ENCODE measurements at places on chromosomes 2 and 18. TPM values are rescaled to one million over a fixed set of nuclear protein-coding genes. Genes with fewer than 3 reads are reported as not detected.

- DNase-seq = no peak
Measured at GRCh38 chr2:106562268-106563186, 75.4 kb downstream of the CD8B2 start.

DNA sequence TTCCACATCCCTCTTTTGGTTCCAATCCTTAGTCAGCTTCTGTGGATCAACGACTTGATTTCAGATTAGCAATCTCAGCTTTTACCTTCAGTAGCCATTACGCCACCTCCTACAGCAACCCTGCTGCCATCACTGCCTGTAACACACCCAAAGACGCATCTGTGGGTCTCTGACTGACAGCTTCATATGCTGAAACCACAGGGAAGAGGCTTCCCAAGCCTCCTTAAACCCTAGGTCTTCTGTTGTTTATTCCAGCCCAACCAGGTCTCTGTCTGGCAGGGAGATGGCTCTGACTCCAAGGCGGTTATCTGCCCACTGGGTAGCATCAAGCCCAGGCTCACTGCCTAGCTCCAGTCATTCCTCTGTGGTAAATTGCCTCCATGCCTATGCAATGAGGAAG, 28.6 kb upstream of the TRIB2 start:
- DNase-seq = no peak

DNA sequence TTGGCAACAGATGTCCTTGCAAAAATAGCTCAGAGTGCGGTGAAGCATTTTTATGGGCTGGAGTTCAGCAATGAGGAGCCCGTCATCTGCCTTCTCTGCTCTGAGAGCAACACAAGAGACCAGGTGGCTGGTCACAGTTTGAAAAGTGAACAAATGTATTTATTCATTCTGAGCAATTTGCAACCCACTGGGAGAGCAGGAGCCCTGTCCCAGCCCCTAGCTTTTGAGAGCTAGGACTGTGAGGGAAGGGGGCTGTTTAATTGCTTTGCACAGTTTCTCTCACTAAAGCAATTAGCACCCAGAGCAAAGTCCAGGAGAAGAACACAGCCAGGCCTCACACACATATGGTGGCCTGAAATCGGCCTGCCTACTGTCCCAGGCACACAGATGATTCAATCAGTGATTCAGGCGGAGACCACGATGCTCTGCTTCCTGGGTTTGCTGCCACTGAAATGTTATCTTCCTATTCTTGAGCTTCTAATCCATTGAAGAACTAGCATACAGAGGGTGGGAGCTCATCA, 646.1 kb upstream of the ACVR2A start:
- no peak for DNase-seq

- DNase-seq = no peak
Measured at GRCh38 chr18:37613253-37613565, 47.6 kb upstream of the CELF4 start.

GRCh38 chr2:186918495-186918894, 69.5 kb upstream of the ZSWIM2 start:
- no peak for DNase-seq

- no peak for DNase-seq
Measured at GRCh38 chr2:103526757-103527156, 764.9 kb downstream of the TMEM182 start.

DNA sequence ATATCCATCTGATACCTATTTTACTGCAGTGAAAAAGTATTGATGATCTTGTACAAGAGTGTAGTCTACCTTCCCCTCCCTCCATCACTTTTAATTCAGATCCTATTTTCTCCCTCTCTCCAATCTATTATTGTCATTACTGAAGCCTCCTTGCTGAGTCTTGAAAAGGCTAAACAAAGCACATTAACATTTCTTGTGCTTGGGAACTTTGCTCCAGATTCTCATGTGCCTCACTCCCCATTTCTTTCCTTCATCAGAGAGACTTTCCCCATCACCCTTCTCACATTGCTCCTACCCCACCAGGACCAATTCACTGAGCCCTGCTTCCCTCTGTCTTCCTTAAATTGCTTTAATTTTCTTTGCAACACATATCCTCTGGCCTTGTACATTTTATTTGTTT, 736.2 kb upstream of the GCFC2 start:
- DNase-seq = no peak

DNA sequence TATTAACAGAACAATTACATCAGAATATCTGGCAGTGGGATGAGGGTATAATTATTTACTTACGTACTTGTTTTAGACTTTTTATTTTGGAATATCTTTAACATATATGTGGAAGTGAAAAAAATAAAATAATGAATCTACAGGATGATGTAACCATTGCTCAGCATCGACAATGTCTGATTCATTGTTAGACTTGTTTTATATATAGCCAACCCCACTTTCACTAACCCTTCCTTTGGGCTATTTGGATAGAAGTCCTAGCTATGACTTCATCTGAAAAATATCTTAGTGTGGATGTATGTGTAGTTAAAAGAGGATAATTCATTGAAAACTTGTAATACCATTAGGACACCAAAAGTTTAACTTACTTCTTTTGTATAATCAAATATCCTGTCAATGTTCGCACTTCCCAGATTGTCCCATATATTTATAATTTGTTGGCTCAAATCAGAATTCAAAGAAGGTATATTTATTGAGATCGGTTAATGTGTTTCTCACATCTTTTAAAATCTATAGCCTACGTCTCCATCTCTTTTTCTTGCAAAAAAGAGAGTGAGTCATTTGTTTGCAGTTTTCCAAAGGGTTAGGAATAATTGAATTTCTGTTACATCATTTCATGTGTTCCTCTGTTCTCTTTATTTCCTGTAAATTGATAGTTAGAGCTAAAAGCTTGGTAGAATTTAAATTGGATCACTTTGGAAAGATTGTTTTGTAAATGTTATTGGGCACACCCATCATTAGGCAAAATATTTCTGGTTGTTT, 506.1 kb upstream of the FAM98A start:
- DNase-seq = no peak

DNA sequence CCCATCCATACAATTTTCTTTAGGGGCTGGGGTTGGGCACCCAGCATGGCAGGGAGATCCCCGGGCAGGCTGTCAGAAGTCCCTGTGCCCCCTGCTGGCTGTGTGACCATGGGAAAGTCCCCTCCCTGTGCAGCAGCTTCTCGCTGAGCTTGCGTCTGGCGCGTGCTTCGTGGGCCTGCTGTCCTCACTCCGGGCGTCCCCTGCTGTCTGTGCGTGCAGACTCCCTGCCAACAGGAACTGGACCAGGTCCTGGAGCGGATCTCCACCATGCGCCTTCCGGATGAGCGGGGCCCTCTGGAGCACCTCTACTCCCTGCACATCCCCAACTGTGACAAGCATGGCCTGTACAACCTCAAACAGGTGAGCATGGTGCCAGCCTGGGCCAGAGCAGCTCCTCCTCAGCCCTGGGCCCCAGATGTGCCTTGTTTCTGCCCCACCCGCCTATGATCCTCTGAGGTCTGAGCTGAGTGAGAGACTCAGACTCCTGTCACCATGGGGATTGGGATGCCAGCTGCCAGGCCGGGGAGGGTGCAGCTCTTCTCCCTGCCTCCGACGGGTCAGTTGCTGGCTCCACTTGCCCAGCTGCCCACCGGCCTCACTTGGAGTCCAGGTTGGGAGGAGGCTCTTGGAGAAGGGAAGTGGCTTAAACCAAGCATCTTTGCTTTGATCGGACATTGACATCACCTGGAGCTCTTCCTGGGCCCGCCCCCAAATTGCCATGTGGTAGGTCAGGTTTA, 28.6 kb downstream of the IGFBP2 start:
- DNase-seq = no peak

Gene TBR1
- 102 TPM for total RNA-seq

All from dorsolateral prefrontal cortex (tissue), 122 donors.